ENCODE measurements at places on chromosomes 2 and 18.
A peak's percentile ranks its signal among the peaks of the same experiment; 100 is the strongest.

GRCh38 chr18:63366213-63367052, 573 bp downstream of the KDSR start:
- peak; percentile 80 for DNase-seq

DNA sequence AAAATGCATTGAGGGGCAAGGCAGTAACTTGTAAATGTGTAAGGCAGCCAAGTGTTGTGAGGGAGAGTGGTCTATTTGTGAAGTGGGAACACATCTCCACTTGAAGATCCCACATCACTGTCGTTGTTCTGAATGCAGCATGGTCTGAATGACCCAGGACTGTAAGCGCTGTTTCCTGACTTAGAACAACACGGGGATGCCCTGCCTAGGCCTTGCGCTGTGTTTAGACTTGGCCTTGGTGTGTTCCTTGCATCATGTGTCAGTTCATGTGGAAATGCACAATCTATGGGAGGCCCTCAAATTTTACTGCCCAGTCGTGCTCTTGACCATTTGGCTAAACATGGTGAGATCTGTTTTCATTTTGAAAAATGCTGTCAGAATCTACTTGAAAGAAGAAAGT, 205.1 kb downstream of the SOX11 start:
- no peak for DNase-seq

GRCh38 chr2:181992776-181993175, 7.1 kb downstream of the PPP1R1C start:
- DNase-seq = no peak

DNA sequence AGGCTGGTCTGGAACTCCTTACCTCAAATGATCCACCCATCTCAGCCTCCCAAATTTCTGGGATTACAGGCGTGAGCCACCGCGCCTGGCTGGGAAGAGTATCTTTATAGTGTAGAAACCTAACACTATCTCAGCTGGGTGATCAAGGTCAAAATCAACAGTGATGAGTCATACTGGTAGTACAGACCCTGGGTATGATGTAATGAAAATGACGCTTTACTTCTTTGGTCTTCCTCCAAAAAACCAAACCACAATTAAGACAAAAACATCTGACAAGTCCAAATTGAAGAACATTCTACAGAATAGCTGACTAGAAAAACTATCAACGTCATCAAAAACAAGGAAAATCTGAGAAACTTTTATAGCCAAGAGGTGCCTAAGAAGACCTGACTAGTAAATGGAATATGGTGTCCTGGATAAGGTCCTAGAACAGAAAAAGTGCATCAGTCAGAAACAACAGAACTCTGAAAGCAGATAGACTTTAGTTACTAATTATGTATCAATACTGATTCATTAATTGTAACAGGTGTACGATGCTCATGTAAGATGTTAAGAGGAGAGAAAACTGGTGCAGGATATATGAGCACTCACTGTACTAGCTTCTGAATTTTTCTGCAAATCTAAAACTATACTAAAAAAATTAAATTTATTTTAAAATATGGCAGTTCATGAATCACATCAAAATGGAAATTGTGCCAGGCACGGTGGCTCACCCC, 25.4 kb downstream of the PDCL3 start:
- peak; percentile 35 for DNase-seq

DNA sequence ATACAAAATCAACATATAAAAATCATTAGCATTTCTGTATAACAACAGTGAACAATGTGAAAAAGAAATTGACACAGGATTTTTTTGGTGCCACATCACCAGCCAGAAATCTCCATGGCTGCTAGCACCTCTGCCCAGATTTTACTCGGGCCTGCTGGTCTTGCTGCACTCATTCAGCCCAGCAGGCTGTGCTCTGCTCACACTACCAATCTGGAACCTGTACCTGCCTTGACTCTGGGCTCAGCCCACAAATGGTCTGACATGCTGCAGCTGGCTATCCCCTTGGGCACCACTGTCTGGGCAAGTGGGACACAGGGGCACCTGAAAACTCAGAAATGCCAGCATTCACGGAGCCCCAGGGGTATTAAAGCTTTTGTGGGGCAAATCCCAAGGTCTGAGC, 392.5 kb upstream of the NRXN1 start:
- DNase-seq = no peak

- DNase-seq = no peak
Observed at GRCh38 chr2:101293544-101293943, 15.0 kb downstream of the RNF149 start.

DNA sequence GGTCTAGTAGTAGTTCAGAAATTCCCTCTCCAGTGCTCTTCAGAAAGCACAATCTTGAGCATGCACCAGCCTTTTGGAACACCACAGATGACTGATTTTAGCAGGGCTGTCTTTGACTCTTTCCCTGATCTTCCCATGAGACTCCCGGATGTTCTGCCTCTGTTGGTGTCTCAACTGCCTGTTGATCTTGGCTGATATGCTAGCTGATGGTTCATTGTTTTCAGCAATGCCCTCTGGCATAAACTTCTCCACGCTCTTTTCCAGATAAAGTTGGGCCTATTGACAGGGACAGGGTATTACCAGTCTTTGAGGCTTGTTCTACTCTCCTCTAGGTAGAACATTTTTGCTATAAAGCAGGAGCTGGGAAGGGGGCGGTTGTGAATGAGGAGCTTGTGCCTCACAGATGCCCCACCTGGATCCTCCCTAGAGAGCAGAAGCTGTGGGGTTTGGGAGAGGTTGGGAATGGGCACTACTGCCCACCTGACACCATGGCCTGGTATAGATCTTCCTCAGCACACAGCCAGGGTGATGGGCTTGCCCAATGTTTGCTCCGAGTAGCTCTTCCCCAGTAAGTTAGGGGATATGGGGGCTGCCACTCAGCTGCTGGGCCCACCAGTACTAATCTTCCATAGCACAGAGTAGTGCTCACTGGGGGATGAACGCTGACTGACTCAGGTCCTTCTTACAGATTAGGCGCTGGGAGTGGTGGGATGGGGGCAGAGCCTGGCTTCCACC, 111.3 kb downstream of the PTGR3 start:
- no peak for DNase-seq

GRCh38 chr2:83817511-83817910, 641.6 kb downstream of the SUCLG1 start:
- no peak for DNase-seq

GRCh38 chr2:217108575-217109027, 248.7 kb upstream of the TNP1 start:
- no peak for DNase-seq

GRCh38 chr2:8630676-8631464, 51.0 kb upstream of the ID2 start:
- no peak for DNase-seq

DNA sequence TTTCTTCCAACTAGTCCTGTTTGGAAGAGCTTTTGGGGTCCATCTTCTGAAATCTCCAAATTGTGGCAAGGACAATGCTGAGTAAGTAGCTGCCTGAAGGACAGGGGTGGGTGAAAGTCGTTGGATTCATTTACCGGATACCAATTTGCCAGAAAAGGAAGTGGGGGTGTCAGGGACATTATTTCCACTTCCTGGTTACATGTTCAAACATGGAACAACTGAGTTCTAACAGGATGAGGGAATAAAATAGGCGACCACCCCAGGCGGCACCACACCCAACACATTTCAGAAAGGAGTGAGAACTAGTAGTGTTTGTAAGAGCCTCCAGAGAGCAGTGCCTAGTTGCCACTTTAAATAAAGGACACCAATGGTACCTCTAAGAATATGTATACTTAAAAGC, 158.6 kb upstream of the SERTAD2 start:
- DNase-seq = no peak

DNA sequence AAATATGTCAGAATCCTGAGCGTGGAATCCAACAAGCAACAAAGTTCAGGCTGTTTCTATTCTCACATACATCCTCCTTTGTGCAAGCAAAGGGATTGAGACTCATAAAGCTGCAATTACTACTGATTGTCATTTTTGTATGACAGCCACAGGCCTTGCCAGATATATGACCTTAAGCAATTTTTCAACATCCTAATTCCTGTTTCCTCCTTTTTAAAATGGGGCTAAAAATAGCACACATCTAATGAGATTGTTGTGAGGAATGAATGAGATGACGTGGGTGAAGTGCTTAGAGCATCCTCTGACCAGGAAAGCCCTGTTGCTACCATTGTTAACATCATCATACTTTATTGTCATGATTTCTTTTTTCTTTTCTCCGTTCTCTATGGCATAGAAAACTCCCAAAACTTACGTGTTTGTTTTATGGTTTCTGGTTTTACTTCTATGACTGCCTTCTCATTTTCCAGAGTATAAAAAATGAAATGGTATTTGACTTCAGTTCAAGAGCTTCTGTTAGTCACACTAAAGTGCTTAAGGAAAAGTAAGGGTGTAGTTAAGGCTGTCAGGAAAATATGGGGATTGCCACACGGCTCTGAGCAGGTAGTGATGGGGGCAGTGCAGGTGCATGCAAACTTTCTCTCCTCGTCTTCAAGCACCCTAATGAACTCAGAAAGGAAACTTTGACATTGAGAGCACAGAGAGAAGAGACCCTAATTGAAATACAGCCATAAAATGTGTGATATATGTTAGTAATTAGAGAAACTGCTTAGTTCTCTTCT, 590.6 kb upstream of the NETO1 start:
- DNase-seq = no peak

- no peak for DNase-seq
Observed at GRCh38 chr2:184890311-184890710, 292.0 kb downstream of the ZNF804A start.

GRCh38 chr2:46827274-46828134, 88.1 kb downstream of the MCFD2 start:
- no peak for DNase-seq

DNA sequence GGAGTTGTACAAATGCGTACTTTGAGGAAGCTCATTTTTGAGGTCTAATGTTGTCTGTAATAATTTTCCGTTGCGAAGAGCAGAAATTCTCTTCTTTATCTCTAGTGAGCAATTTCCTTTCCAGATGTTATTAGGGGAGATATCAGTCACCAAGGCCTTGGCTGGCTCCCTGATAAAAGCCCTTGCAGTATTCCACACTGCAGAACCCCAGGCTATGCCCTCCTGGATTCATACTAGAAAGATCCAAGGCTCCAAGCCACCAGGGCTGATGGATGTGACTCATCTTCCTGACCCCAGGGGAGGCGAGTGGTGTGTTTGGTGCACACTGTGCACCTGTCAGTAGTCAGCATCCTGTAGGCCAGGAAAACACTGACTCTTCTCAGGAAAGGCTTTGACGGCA, 34.7 kb downstream of the INO80C start:
- DNase-seq = no peak

DNA sequence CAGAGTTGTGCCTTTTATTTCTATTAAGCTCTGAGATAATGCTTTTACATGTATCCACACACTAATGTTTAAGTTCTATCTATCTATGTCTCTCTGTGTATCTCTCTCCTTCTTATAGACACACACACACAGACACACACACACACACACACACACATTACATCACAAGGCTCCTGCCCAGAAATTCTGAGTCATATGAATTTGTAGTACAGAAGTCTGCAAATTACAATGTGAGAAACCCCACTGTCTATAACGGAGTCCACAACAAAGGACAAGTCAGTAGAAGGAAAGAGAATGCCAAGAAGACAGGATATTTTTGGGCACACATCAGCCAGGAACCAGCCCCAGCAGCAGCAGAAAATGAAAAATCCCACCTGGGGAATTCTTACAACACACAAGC, 142.4 kb downstream of the EN1 start:
- no peak for DNase-seq

GRCh38 chr2:224449212-224450147, 47.6 kb upstream of the FAM124B start:
- DNase-seq = no peak

- DNase-seq = no peak
Observed at GRCh38 chr2:213021971-213022899, 129.2 kb downstream of the IKZF2 start.

GRCh38 chr2:218802386-218802994, 20.5 kb downstream of the CYP27A1 start:
- no peak for DNase-seq

DNA sequence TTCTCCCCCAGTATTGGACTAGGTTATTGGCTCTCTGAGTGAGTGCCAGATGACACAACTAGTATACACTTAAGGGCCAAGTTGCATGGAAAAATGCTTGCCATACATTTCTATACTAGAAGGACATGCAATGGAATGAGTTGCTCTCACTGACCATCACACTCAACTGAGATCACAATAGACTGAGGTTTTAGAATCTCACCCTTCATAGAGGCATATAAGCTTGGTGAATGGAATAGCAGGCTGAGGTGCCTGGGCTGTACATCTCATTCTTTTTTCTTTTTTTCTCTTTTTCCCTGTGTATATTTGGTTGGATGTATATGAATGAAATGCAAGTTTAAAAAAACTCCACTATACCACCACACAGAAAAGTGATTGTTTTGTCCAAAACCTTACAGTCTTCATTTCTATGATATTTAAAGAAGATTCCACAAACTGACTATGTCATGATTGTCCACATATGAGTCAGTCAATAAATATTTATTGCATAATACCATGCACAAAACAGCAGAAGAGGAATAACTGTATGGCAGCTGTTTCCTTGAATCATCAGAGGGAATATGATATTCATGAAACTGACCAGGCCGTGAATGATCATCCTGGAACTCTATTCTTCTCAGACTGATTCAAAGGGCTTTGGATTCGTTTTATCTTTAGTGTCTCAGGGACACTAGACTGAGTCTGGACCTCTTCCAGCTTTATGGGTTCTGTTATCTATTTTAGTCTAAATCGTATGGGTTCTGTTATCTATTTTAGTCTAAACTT, 122.6 kb upstream of the STK17B start:
- DNase-seq = no peak

- DNase-seq = no peak
Observed at GRCh38 chr2:158042245-158042644, 59.4 kb upstream of the UPP2 start.

- peak; percentile 72 for DNase-seq
Observed at GRCh38 chr2:73175663-73176204, 26.6 kb upstream of the NOTO start.

DNA sequence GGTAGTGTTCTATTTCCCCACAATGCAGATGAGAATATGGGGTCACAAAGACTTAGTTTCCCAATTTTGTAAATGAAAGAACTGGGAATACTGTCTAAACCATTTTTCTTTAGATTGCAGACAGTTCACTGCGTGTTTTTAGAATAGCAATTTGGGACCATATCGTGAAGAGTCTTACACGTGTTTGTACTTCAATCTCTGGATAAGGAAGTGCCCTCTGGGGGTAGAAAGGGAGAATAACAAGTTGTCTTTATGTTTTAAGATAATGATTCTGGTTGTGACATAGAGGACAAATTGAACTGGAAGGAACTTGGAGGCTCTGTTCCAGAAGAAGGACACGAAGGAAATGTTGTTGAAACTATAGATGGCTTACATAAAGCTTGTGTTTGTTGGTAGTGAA, 457.7 kb downstream of the CBLN2 start:
- DNase-seq = no peak

DNA sequence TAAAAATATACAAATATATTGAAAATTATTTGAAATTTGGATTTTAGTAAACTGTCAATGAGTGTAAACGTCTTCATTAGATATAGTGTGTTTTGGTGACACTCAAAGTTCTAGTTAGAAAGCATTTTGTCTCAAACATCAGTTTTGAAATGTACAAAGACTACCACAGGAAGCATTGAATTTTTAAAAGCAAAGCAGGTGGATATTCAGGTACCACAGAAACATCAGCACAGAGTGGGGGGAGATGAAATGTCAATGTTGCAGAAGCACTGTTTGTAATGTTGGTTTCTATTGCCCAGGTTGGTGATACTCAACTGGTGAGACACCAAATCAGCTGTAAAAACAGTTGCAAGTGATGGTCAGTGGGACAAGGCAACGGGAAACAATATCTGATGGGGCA, 136.5 kb upstream of the ITGA4 start:
- no peak for DNase-seq

GRCh38 chr18:60831971-60832370, 459.4 kb upstream of the MC4R start:
- no peak for DNase-seq

- DNase-seq = no peak
Observed at GRCh38 chr2:163528640-163529217, 207.1 kb downstream of the FIGN start.
